Activated CD8-positive, alpha-beta memory T cell treated with anti-CD3 and anti-CD28 coated beads, Interleukin-2, amount 50 U/mL, for 4 hours (primary cell): ENCODE measurements at places on chromosomes 2 and 18.

GRCh38 chr2:9640403-9641104 is 9.8 kb upstream of the YWHAQ start:
- no peak for DNase-seq

DNA sequence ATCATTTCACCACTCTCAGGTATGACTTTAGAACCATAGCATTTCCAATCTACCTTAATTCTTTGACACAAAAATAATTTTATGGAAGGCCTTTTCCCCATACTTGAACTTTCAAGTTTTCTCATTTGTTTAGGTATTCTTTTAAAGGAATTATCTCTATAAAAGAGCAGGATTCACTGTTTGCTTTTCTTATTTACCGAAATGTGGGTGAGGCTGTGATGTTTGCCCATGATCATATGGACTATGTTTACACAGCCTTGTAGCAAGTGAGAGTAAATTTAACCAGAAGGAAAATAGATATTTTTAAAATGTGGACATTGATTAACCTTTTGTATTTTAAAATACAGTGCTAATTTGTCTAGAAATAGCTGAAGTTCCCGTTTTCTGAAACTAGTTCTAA is 26.3 kb downstream of the CAB39 start:
- no peak for DNase-seq

- DNase-seq, result no peak
Observed at GRCh38 chr2:240451108-240451611, 15.7 kb downstream of the GPC1 start.

DNA sequence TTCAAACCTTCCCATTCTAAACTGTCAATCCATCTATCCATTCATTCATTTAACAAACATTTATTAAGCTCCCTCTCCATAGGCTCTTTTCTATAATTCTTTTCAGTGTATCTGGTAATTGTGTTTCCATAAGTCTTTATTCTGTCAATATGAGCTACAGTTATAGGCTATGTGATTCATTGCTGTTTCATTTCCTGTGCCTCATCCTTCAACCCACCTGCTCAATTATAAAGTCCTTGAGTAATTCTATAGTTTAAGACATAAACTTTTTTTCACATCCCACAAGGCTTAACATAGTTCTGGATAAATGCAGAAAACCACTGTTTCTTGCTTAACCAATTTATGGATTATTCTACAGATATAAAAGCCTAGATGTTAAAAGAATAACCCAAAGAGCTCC is 84.2 kb upstream of the PIK3C3 start:
- no peak for DNase-seq

GRCh38 chr2:217386041-217386440 is 526.2 kb upstream of the TNP1 start:
- no peak for DNase-seq

DNA sequence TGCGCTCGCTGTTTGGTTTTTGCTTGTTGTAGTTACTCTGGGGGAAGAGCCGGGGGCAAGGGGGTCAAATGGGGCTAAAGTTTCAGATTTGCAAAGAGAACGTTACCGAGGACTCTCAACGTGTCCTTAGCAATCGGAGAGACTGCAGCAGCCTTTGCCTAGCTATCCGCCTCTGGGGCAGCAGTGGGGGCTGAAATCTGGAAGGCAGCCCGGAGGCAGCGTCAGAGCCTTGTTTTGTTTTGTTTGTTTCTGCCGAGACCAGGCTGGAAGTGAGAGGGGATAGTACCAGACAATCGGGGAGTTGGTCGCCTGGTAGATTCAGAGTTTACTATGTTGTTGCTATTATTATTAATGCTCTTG is 1.2 kb downstream of the CDH20 start:
- DNase-seq, result no peak

GRCh38 chr18:63422864-63423304 is 608 bp upstream of the VPS4B start:
- no peak for DNase-seq

- DNase-seq, result no peak
Observed at GRCh38 chr18:55248495-55248894, 289.2 kb upstream of the CCDC68 start.

- peak; percentile 42 for DNase-seq
Observed at GRCh38 chr2:39243469-39244123, at the start of gene CDKL4. Gene CDKL4, minus strand, starts transcription at chr2:39243970.

GRCh38 chr2:193966590-193966989 is 1690.4 kb upstream of the SLC39A10 start:
- no peak for DNase-seq

- DNase-seq, result no peak
Observed at GRCh38 chr18:50829644-50830043, 9.8 kb upstream of the MRO start.

- no peak for DNase-seq
Observed at GRCh38 chr2:191015239-191015638, 1.3 kb upstream of the STAT1 start.

- no peak for DNase-seq
Observed at GRCh38 chr2:236873636-236874035, 212.1 kb upstream of the COPS8 start.

DNA sequence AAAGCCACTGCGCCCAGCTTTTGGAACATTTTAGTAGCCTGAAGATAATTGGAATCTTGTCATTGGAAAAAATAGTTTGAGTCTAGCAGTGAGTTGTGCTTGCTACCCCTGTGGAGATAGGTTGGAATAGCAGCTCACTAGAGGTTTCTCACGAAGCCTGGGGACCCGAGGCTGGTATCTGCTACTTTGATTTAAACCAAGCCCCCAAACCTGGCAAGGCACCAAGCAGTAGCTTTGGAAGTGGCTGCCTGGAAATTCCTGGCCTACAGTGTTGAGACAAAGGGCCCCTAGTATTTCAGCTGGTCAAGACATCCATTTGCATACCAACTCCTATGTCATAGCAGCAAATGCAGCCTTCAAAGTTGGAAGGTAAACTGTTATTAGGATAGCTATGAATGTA is 42.1 kb downstream of the NOP58 start:
- DNase-seq, result no peak

- DNase-seq, result no peak
Observed at GRCh38 chr2:104896446-104896845, 42.5 kb downstream of the POU3F3 start.

DNA sequence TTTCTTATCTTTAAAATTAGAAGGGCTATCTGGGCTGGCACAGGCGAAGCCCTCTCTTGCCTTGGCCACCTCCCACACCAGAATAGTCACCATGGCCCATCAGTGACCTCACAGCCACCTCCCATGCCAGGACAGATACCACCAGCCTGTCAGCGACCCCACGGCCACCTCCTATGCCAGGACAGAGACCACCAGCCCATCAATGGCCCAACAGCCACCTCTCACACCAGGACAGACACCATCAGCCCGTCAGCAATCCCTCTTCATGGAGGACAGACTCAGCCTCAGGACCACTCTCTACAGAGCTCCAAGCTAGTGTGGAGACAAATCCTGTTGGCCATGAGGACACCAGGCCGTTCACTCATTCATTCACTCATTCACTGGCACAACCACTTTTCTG is 74.6 kb downstream of the ASB1 start:
- DNase-seq, result no peak

- no peak for DNase-seq
Observed at GRCh38 chr2:41935002-41935401, 112.8 kb upstream of the PKDCC start.

DNA sequence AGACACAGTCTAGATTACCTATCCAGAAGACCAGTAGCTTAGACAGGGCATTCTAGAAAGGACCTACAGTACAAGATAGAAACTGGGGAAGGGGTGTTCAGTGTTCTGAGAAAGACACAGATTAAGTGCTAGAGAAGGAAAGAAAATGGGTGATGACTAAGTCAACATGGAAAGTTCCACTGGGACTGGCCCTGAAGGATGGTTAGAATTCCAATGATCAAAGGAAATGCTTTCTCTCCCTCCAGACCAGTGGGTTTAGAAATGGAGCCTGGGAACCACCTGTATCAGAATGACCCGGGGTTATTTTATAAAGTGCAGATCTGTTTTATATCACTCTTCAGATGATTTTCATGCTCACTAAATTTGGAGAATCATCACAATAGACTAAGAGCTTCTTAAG is 5.8 kb upstream of the COLEC12 start:
- DNase-seq, result no peak

DNA sequence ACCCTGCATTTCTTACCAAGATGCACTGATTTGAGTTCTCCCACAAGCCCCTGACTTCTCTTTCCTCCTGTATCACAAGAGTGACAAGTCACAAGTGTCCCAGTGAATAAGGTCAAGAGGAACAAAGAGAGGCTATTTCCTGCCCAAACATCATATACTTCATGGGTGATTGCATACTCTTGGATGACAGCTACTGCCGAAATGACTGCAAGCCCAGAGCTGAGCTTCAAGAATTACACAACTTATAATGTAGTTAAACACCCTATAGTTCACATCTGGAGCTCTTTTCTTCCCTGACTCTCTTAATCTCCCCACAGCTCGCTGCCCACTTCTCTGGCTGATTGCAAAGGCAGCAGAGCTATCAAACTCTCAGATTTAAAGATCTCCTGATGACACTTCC is 289.7 kb upstream of the PARD3B start:
- no peak for DNase-seq

DNA sequence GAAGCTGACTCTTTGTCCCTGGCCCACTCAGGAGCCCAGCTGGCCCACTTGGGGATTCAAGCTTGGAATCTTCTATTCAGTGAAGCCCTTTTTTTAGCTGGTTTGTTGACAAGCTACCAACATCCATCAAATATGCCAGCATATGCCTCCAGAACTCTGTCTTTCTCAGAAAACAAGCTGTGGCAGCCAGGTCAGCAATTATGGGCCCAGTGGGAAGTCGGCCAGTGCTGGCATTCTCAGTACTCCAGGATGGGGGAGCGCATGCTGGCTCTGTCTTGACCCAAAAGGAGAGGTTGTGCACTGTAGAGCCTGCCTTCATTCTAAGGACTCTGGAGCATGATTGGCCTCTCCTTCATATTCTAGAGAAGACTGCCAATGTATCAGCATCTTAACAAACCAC is 401.5 kb downstream of the CNTNAP5 start:
- DNase-seq, result no peak

GRCh38 chr2:3075991-3076340 is 301.7 kb downstream of the EIPR1 start:
- no peak for DNase-seq

DNA sequence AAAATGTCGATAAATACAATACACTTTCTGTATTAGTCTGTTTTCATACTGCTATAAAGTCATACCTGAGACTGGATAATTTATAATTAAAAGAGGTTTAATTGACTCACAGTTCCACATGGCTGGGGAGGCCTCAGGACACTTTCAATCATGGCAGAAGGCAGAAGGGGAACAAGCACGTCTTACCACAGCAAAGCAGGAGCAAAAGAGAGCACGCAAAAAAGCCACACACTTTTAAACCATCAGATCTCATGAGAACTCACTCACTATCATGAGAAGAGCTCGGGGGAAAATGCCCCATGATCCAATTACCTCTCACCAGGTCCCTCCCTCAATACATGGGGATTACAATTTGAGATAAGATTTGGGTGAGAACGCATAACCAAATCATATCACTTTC is 256.7 kb downstream of the ANAPC1 start:
- no peak for DNase-seq

DNA sequence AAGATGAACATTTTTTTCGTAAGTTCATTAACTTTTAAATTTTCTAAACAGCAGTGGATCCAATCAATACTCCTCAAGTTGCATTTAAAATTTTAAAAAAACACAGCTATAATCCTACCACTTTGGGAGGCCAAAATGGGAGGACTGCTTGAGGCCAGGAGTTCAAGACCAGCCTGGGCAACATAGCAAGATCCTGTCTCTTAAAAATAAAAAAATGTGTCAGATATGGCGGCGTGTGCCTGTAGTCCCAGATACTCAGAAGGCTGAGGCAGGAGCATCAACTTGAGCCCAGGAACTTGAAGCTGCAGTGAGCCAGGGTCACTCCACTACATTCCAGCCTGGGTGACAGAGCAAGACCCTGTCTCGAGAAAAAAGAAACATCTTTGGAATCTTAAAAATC is 59.8 kb upstream of the RNU4ATAC start:
- no peak for DNase-seq

- no peak for DNase-seq
Observed at GRCh38 chr2:120313695-120314615, 32.0 kb upstream of the INHBB start.

DNA sequence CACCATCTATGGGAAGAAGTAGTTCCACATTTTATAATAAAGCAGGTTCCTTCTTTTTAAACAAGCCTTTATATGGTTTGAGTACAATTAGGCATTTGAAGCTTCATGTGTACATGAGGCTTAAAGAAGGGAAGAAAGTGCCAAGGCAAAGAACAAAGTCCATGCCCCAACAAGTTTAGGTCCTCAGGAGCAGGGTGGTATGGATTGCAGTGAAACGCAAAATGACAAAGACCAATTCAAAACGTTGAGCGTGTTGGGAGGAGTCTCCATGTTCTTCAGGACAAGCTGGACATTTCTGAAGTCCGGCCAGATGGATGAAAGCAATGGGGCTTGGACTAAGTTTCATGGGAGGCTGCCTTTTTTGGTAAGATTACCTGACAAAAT is 78.8 kb upstream of the FZD5 start:
- no peak for DNase-seq

GRCh38 chr2:84424152-84424551 is 34.9 kb downstream of the SUCLG1 start:
- DNase-seq, result no peak

DNA sequence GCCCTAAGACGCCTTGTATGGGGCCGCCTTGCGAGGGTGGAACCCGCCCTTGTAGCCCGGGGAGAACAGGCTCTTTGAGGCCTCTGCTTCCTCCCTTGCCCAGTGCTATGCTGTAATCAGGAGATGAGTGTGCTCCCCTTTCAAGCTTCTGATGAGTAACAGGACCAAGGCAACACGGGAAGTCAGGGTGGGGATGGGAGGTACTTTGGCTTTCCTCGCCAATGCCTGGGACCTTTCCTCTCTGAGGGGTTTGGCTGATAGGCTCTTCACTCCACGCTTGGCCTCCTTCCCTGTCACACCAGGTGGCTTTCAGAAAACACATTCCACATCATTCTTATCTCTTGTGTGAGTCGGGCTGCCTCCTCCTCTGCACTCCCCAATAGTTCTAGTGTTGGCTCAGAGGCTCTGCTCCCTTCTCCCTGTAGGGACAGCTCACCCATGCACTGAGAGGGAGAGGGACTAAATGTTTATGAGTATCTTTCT is 223.7 kb upstream of the TRIB2 start:
- DNase-seq, result peak; percentile 18

DNA sequence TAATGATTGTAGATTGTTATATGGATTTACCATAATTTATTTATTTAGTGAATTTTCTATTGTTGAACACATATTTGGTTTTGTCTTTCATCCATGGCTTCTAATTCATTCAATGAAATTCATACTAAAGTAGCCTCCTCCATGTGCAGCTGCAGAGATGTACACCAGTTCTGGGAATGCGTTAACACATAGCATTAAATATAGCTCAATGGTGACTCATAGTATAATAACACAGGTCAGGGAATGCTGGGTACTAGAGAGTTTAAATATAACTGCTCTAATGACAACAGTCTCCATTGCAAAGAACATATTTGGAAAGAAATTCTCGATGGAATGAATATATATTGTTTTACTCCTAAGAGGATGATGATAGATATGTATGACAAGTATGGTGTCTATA is 1190.2 kb upstream of the NRXN1 start:
- no peak for DNase-seq

GRCh38 chr2:199989822-199990221 is 34.4 kb downstream of the MAIP1 start:
- DNase-seq, result no peak
